Activated CD4-positive, alpha-beta T cell treated with anti-CD3 and anti-CD28 coated beads, Interleukin-2, amount 50 U/mL, for 4 hours (primary cell): ENCODE measurements at places on chromosomes 5 and 9.

DNA sequence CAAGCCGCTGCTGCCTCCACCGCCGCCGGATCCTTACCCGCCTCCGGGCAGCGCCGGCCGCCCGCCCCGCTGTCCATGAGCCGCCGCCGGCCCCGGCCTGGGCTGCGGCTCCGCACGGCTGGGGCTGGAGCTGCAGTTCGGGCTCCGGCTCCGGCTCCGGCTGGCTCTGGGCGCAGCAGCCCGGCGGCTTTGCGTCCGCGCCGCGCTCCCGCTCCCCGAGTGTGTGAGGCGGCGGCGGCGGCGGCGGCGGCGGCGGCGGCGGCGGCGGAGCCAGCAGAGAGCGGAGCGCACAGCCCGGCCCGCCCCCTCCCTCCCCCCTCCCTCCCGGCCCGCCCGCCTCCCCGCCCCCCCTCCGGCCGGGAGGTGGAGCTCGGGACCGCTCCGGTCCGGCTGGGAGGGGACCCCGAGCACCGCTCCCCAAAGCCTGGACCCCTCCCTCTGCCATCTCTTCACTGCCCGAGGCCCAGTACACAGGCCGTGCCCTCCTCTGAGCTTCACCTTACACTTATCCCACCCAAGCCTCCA, at the start of gene PCDH1:
Gene PCDH1, minus strand, starts transcription at position 225 of the 525 bp plus-strand sequence. Its CDS starts 148 bp downstream, at position 77.
- no peak for DNase-seq

DNA sequence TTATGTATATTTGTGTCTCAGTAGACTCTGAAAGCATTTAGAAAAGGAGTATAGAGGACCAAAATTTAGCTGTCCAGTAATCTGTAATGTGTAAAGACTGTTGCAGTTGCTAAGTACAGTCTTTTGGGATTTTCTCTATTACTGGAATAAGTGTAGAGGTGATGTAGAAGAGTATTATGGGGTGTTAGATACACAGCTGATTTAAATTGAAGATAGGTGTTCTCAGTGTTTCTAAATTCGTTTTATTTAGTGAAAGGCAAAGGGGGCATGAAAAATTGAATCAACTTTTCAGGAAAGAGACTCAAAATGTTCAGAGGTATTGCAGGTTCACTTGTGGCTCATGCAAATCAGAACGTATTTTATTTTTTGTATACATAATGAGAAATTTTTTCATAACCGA, 13.6 kb downstream of the SMAD5 start:
- no peak for DNase-seq

DNA sequence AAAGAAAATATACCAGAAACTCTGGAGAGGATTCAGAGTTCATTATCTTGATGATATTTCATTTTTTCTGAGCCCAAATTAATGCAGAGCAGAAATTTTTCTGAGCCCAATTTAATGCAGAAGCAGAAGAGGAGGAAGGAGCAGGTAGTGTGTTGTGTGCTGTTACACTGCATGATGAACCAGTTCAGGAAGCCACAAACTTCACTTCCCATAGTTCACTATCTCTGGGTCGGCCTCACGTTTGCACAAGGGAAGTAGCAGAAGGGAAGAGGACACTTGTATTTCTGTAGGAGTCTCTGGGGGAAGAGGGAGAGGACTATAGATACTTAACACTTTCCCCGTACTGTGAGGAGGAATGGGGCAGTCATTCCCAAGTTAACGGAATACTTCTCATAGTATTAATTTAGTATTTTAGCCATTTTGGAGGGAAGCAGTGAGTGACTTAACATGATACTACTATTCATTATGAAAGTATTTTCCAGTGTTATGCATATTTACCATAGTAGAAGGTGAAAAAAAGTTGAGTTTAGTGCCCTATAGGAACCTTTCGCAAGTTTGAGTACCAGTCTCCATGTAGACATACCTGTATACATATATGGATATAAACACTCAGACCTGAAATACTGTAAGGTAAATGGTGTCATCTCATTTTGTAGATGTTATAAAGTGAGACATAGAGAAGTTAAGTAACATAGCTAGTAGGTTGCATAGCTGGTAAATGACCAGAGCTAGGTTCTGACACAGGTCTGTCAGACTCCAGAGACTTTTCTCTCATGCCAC, 30.0 kb downstream of the XPA start:
- no peak for DNase-seq

GRCh38 chr5:39019254-39019653, 54.9 kb downstream of the RICTOR start:
- DNase-seq = no peak
